ENCODE measurements at places on chromosomes 5 and 9.

GRCh38 chr9:16257604-16258003 is 612.9 kb downstream of the BNC2 start:
- DNase-seq = no peak

GRCh38 chr5:91830361-91830953 is 447.3 kb upstream of the ARRDC3 start:
- no peak for DNase-seq

GRCh38 chr9:125997196-125997823 is 250.1 kb downstream of the PBX3 start:
- DNase-seq = no peak

DNA sequence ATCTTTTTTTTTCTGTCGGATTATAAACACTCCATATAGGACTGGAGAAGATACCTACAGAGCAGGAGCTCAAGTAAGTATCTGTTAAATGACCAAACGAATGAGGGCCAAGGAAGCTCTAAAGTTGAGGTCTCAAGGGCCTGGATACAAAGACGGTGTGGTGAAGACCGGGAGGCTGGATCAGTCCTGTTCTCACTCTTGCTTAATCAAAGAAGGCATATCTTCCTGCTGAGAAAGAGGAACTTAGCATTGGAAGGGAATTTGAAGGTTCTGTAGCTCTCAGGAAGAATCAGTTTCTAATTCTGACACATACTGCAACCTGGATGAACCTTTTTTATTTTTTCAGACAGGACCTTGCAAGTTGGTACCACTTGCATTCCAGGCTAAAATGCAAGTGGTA is 28.3 kb upstream of the PAX5 start:
- DNase-seq = no peak

GRCh38 chr5:33032271-33033070 is 321.4 kb downstream of the NPR3 start:
- DNase-seq = no peak

Data from stimulated activated CD8-positive, alpha-beta memory T cell treated with anti-CD3 and anti-CD28 coated beads, Interleukin-7, amount 100 ng/mL, for 4 hours (primary cell).